ENCODE measurements at places on chromosomes 12 and 14.

GRCh38 chr12:94615260-94616181, 34.8 kb downstream of the TMCC3 start:
- no peak for DNase-seq

DNA sequence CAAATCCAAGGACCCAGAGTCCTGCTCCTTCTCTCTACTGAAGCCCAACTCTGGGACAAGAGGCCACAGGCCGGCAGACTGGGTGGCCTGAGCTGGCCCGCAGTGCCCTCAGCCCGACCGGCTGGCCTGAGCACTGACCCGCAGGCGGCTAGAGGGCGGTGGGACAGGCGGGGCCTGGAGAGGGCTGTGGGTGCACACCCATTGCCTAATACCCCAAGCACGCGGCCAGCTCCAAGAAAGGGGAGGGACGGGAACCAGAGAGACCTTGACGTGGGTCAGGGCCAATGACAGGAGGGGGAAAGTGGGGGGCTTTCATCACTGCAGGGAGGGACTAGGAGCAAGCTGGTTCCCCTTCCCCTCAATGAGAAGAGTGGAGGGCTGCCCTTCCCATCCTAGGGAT, 2.0 kb upstream of the WNT10B start:
- no peak for DNase-seq

- no peak for DNase-seq
Measured at GRCh38 chr14:99176156-99176945, 95.6 kb downstream of the BCL11B start.

DNA sequence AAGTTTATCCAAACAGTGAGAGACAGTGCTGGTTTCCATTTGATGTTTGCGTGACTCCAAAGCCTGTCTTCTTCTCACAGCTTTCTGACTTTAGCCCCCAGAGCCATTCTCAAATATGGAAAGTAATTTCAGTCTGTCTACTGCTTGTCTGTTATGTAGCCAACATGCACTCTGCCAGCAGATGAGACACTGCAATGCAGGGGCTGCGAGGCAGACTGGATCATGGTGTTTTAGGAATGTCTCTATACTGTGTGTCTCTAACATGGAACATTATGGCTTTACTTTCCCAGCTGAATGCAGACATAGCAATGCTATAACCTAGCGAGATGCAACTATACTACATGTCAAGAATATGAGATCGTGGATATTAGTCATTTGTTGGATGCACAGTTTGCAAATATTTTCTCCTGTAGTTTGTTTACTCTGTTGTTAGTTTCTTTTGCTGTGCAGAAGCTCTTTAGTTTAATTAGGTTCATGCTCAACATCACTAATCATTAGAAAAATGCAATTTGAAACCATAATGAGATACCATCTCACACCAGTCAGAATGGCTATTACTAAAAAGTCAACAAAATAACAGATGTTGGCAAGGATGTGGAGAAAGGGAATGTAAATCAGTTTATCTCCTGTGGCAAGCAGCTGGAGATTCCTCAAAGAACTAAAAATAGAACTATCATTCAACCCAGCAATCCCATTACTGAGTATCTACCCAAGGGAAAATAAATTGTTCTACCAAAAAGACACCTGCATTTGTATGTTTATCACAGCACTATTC, 235.8 kb upstream of the TMTC1 start:
- no peak for DNase-seq

GRCh38 chr14:104450811-104451401, 128.7 kb upstream of the C14orf180 start:
- no peak for DNase-seq

DNA sequence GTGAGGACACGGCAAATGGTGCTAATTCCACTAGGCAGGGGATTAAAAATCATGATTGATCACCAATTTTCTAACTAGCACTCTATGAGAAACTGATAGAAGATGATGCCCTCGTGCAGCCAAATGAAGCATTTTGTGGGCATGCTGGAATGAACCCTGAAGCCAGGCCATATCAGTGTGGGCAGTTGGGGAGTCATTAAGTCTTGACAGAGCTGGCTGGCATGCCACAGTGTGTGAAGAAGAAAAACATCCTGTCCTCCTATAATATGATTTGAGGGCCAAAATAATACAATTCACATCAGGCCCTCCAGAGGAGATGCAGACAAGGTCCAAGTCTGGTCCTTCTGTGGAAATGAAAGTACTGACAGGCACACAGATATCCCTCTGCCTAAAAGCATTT, 107.1 kb downstream of the TMTC1 start:
- no peak for DNase-seq

DNA sequence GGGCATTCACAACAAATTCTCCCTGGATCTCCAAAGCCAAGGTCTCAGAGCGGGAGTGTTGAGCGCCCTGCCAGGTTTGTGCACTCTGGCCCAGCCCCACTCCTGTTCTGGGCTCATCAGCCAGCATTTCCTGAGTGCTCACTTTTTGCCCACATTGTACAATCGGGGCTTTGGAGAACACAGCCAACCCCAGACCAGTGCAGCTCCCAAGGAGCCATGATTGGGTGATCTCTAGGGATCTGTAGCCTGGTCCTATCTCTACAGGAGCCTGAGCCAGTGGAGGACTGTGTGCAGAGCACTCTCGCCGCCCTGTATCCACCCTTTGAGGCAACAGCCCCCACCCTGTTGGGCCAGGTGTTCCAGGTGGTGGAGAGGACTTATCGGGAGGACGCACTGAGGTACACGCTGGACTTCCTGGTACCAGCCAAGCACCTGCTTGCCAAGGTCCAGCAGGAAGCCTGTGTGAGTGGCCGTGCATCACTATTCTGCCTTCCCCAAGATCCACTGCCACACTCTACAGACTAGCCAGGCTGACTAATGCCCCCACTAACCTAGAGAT, 2.8 kb downstream of the ARHGEF40 start:
- no peak for DNase-seq

GRCh38 chr12:105740970-105741725, 397.6 kb downstream of the NUAK1 start:
- no peak for DNase-seq
